Transverse colon (tissue), 4 donors: ENCODE measurements at places on chromosomes 6 and 20.

GRCh38 chr6:90217506-90218127, 79.0 kb downstream of the BACH2 start:
- no peak for DNase-seq

DNA sequence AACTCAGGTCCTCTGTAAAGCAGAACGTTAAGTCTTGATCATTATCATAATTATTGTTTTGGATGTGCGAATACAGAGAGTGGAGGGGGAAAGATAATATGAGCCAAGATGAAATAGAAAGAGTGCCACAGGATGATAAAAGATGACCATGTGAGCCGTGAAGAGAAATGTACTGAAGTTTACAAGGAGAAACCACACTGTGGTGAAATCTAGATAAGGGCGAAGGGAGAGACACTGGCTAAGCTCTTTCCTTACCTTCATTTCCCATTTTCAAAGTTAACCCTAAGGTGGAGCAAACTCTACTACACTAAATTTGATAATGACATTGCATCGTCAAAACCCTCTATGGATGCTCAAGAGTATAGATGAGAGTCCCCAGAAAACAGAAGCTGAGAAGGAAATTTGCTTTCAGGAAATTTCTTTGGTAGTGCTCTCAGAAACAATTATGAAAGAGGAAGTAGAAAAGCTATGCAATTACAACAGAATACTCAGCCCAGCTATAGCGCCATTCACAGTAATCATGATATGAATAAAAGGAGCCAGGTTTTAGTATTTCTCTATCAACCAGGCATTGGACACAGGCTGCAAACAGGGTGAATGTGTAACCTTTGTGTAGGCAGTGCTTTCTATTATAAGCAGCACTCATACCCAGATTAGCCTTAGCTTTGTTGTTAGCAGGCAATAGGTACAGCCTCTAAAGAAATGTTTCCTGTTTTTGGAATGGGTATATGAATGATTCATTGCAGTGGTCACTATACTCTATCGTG, 1080.7 kb downstream of the GRIK2 start:
- DNase-seq, result no peak

DNA sequence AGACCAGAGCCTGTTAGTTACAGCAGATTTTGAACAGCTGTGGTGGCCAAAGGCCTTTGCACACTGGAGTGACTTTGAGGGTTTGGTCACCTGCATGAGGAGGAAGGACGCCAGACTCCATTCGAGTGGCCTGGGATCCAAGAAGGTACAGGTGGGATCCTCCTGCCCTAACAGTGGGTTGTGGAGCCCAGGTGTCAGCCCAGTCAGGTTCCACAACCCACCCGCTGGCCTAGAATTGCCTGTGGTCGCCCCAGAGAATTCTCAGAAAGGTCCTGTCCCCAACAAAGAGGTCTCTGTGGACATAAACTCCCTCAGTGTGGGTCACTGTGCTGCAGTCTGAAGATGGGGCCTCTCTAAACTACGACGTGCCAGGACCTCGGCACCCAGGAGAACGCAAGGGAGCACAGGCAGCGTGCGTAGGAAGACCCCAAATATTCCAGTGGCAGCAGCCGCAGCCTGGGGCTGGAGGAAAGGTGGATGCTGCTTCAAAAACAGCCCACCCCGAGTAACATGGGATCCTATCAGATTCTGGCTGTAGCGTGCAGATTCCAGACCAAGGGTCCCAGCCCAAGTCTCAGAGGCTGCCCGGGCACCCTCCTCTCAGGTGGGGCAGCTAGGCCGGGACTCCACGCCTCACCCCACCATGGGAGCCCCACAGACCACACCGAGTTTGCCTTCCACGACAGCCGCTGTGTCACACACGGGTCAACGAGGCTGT, 16.0 kb downstream of the ACSS1 start:
- DNase-seq, result no peak

- DNase-seq, result peak; percentile 55
Observed at GRCh38 chr6:37483917-37484785, 15.5 kb downstream of the CCDC167 start.

DNA sequence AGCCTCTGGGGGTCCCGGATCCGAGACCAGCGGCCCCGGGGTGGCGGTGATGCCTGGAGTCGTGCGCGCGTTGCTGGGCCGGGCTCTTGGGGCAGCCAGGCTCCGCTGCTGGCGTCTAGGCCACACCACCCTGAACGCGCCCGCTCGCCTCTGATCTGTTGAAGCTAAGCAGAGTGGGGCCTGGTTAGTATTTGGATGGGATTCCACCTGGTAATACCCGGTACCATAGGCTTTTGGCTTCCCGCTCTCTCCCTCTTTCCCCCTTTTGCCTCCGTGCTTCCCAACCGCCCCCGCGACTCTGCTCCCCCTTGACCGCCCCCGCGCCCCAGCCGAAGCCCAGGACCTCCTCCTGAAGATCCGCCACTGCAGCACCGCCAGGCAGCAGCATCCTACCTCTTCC, 1383.5 kb upstream of the DEFB115 start:
- peak; percentile 29 for DNase-seq

- DNase-seq, result no peak
Observed at GRCh38 chr6:55636406-55637102, 57.6 kb upstream of the HMGCLL1 start.

- DNase-seq, result no peak
Observed at GRCh38 chr6:14187406-14187805, 69.8 kb downstream of the CD83 start.

- no peak for DNase-seq
Observed at GRCh38 chr6:4522453-4522852, 253.8 kb upstream of the CDYL start.

DNA sequence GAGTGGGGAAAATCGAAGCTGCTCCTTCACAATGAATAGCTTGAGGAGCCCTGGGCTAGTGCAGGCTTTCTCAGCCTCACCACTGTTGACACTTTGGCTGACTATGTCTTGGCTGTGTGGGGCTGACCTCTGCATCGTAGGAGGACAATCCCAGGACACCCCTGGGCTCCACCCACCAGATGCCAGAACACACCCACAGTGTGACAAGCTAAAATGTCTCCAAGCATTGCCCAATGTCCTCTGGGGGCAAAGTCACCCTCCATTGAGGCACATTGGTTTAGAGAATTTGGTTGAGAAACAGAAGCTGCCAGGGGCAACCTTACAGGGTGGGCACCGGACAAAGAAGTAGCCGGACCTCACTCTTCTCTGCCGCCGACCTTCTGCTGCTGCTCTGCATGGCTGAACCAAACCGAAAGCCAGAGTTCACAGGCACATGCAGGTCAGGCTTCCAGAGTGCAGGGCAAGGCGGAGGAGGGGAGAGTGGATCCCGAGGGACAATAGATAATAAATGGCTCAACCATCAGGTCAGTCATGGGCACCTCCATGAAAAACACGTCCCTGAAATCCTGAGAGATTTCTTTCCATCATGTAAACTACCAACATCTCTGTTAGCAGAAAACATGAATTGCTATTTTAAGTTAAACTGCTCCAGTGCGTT, 189.0 kb downstream of the LRFN2 start:
- DNase-seq, result no peak

DNA sequence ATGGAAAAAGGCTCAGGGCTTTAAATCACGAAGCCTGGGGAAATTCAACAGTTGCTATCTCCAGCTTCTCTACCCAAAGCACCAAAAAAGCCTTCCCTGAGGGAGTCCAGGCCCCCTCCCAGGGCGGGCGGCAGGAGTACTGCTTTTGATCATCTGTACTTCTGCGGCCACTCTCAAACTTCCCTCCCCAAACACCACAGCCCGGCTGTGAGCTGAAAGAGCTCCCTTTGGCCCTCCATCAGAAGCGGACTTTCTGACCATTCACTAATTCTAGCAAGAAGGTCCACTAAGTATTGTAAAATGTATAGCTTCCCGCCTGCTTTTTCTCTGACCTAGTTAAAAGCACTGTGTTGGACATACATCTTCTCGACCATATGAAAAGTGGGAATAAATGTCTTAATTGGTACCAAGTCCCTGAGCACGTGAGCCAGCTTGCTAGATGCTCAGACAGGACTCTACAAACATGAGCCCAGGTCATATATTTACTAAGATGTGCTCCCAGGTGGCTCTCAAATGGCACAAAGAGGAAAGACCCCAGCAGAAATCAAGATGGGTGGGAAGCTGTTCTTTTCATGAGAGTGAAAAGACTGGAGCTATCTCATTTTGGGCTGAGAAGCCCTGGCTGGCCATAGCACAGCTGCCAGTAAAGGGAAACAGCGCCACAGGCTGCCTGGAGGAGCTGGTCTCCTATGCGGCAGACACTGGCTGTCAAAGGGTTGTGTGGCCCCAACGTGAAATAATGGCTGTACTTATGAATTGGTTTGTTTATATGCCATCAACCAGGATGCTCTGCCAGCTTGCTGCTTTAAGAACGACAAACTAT, 58.6 kb downstream of the GFOD1 start:
- no peak for DNase-seq

GRCh38 chr6:142301651-142302391, at the start of gene ADGRG6:
ADGRG6 (plus strand) TSS chr6:142302007; CDS start chr6:142302330, 323 bp downstream.
- DNase-seq, result peak; percentile 55

DNA sequence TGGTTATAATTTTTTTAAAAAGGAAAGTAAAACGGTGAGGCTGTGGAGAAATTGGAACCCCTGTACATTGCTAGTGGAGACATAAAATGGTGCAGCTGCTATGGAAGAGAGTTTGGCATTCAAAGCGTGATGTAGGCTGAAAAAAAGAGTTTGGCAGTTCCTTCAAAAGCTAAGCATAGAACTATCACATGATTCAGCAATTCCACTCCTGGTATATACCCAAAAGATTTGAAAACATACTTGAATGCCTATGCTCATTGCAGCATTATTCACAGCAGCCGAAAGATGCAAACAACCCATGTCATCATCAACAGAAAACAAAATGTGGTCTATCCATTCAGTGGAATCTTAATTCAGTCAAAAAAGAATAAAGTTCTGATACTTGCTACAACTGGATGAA, 4.5 kb upstream of the SGK2 start:
- no peak for DNase-seq

GRCh38 chr6:111215131-111215530, 127.8 kb downstream of the SLC16A10 start:
- no peak for DNase-seq

GRCh38 chr20:33551778-33552177, 61.9 kb downstream of the CBFA2T2 start:
- DNase-seq, result no peak

DNA sequence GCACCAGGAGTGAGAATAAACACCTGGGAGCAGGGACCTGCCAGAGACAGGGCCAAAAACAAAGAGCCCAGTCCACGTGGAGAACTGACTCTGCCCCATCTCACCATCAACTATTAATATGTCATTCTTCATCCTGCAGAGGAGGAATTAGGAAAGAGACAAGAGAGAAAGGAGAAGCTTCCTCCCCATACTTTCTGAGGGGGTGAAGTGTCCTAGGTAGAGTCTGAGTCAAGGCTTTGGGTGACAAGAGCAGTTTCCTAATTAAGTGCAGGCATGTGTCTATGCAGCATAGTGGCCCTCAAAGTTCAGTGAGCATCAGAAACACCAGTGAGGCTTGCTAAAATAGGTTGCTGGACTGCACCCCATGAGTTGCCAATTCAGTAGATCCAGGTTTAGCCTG, 40.7 kb upstream of the BMP2 start:
- DNase-seq, result no peak

DNA sequence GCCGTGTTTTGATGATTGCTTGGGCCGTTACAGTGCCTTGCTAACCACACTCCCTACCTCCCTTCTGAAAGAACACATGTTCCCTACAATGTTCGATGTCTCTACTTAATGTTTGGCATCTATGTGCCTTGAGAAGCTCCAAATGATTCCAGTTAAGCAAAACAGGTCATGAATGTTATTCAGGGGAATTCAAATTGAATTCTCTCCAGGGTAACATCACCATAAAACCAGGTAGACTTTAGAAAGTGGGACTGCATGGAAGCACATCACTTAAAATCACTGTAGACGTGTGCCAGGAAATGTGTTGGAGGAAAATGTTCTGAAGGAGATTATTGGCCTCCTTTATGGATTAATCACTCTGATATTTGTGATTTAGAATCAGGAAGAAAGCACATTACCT, 128.1 kb downstream of the ADAT2 start:
- DNase-seq, result no peak

- no peak for DNase-seq
Observed at GRCh38 chr6:44940367-44940766, 387.8 kb upstream of the RUNX2 start.

- DNase-seq, result no peak
Observed at GRCh38 chr6:33683051-33683571, 28.4 kb downstream of the UQCC2 start.

DNA sequence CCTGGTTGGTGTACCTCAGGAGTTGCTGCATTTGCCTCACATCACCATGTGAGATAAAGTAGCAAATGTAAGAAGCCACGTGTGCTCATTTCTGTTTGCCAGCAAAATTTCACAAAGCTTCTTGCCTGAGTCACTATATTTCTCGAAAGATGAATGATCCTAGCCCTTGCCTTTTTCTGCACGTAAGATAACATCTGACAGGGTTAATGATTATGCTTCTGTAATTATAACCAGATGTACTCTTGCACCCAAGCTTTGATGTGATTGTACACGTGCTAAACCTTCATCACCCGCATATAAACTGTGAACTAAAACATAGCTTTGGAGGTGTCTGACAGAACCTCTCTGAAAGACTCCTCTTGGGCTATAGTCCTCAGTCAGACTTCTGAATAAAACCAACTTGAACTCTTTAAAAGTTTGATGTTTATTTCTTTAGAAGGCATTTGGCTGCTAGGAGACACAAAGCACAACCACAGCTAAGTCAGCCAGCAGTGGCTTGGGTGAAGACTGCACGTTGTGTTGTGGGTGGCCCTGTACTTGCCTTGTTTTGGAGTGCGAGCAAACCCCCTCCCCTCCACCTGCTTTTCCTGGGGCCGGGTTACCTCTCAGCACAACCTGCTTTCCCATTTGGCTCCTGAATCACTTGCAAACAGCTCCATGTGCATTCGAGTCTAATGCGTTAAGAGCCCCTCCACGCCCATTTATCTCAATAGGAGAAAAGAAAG, 19.3 kb downstream of the PROKR2 start:
- DNase-seq, result no peak

- DNase-seq, result no peak
Observed at GRCh38 chr6:101931766-101932165, 538.3 kb downstream of the GRIK2 start.

GRCh38 chr20:32031007-32031958, 20.8 kb upstream of the HCK start:
- peak; percentile 75 for DNase-seq

DNA sequence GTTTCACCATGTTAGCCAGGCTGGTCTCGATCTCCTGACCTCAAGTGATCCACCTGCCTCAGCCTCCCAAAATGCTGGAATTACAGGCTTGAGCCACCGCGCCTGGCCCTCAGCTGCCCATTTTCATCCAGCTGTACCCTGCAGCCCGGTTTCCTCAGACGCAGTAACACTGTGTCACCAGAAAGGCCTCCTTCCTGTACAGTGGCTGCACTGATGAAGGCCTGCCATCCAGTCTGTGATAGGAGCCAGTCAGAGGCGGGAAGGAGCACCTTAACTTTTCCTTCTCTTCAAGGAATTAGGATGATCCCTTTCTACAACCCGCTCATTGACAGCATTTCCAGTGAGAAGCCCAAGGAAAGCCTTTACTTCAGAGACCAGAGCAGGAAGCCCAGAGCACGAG, 75.9 kb downstream of the GFOD1 start:
- no peak for DNase-seq

DNA sequence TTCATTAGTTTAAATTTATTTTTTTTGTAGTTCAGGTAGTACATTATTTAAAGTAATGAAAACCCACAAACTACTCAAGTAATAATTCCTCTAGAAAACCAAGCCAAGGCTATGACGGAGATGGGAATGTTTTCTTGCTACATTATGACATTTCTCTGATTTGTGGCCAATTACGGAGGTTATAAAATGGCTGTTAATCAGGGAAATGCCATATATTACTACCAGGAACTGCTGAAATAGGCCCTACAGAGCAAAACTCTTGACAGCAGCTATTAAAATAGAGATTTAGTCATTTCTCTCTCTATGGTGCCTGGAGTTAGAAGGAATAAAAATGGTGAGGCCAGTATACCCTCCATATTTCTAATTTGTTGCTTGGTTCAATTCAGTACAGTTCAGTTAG, 280.0 kb downstream of the ARHGAP18 start:
- no peak for DNase-seq
